Hematopoietic multipotent progenitor cell treated with erythropoietin and hydrocortisone succinate and interleukin-3 and kit ligand, for 17 days (in vitro differentiated cells): ENCODE measurements at places on chromosomes 16 and 17.

DNA sequence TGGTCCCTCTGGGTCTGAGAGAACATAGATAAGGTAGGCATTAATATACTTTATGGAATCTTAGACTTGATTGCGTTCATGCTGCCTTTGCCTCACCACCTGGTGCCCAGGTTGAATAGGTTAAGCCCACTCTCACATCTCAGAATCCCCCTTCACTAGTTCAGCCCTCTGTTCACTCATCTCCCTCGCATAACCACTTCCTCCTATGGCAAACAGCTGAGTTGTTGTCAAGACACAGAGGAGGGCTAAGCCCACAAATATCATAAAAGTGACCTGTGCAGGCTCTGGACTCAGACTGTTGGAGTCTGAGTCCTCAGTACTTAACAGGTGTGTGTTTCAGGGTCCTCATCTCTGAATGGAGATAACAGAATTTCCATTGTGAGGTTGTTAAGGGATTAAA, 55.7 kb downstream of the GOSR1 start:
- DNase-seq = no peak

DNA sequence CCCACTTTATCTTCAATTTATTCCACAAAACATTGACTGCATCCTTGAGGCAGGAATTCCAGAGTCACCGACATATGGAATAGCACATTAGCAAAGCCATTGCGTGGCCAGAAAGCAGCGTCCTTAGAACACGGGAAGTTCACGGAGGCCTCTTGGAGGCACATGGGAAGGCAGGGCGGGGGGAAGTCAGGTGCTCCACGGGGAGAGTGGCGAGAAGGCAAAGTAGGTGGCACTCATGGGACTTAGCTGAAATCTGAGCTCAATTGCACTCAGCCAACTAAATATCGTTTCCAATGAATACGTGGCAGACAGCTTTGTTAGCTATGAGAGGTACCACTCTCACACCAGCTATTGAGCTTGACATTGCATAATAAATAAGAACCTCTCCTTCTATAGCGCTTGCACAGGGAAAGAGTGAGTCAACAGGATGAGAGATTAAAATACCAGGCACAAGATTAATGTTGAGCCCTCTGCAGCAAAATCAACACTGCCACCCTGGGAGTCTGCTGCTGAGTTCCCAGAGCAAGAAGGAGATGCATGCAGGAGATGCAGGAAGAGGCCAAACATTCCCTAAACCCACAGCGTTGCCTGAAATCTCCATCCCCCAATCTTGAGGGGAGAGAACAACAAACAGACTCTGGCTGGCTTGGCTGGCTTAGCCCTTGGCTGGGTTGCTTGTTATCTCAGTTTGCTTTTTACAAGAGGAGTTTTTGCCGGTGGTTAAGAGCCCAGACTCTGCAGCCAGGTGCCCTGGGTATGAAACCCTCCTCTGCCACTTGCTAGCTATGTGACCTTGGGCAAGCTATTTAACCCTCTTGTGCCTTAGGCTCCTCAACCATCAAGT, 28.8 kb downstream of the ABCC12 start:
- no peak for DNase-seq

DNA sequence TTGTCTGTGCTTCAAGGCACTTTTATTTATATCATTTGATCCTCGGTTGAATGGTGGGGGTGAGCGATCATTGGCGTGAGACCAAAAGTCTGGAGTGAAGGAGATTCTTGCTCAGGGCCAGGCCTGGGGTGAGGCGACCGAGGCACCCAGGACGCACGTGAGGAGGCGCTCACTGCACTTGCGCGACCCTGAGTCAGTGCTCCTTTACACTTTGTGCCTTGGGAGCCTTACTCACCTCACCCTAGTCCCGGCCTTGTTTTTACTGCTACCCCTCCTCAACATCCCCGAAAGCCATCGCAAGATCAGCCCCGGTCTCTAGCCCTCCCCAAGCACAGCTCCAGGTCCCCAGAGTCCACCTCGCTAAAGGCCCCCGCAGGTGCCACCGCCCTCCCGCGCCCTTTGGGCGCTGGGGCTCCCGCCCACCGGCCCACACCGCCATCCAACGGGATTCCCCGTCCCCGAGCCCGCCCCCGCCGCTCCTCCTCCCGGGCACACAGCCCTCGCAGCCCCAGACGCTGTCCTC, 496 bp downstream of the EZH1 start:
- DNase-seq = peak; percentile 88

DNA sequence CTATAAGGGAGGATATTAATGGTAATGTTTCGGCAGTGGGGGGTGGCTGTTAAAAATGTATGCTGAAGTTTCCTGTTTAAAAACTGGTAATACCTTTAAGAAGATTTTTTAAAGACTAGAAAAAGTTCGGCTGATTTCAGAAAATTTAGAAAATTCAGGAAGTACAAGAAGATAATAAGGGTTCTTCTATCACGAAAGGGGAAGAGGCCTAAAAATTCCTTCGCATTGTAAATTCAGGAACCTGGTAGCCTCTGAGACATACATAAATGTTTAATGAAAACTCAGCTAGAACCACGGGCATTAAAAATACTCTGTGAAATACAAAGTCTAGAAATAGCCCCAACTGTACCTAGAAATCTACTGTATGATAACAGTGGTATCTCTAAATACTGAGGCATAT, 181.2 kb downstream of the PARN start:
- no peak for DNase-seq

GRCh38 chr16:50548125-50548908, at the start of gene NKD1:
TSS of gene NKD1 (plus strand) at chr16:50548396. CDS start at chr16:50548554, 158 bp downstream.
- peak; percentile 9 for DNase-seq

DNA sequence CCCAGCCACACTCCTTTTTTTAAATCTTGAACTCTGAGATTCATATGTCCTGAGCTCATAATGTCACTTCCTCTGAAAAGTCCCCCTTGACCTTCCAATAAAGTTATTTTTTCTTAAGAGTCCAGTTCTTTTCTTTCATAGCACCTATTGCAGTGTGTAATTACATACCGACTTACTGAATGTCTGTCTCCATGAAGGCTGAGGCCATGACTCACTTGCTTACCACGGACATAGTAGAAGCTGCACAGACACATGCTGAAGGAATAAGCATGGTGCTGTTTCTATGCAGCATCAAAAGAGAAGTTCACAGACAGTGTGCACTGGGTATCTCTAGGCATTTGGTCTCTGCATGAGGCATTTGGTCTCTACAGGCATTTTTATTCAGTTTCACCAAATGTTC, 77.2 kb downstream of the C17orf67 start:
- DNase-seq = no peak

- no peak for DNase-seq
These were observed 22.9 kb downstream of the FOXN1 start for GRCh38 chr17:28529013-28529400.

- DNase-seq = no peak
These were observed 70.1 kb downstream of the ABCC1 start for GRCh38 chr16:16019488-16019887.

- no peak for DNase-seq
These were observed 100.9 kb upstream of the MON1B start for GRCh38 chr16:77090062-77090461.

GRCh38 chr17:42053731-42054500, 3.5 kb upstream of the C17orf113 start:
- no peak for DNase-seq

GRCh38 chr17:69373069-69373468, 41.4 kb upstream of the MAP2K6 start:
- no peak for DNase-seq

- peak; percentile 3 for DNase-seq
These were observed 45.4 kb downstream of the LAT start for GRCh38 chr16:29030086-29030840.

DNA sequence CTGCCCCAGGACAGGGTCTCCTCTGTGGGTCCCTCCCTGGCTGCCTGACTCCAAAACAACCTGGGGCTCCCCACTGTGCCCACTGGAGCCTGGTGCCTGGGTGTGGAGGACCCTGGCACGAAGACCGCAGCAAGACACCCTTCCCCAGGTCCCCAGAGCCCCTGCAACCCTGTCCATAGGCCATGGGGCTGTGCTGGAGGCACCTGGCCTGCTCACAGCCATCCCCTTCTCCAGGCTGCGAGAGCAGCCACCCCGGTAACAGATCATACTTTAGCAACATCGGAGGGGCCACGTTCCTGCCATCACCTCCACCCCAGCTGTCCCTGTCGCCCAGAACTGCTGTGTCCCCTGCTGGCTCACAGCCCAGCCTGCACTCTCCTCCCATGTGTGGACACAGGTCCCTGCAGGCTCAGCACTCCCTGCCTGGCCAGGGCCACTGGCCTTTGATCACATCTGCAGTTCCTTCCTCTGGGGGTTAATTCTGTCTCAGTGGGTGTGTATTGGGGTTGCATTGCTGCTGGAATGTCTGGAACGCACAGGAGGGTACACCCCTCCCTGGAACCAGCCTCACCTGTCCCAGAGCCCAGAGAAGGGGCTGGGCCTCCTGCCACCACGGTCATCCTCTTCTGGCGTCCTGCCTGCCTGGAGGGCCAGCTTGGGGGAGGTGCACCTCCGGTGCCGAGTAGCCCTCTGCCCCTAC, 12.2 kb downstream of the PPL start:
- no peak for DNase-seq

- no peak for DNase-seq
These were observed 108.2 kb downstream of the SLC39A11 start for GRCh38 chr17:72984145-72984925.

DNA sequence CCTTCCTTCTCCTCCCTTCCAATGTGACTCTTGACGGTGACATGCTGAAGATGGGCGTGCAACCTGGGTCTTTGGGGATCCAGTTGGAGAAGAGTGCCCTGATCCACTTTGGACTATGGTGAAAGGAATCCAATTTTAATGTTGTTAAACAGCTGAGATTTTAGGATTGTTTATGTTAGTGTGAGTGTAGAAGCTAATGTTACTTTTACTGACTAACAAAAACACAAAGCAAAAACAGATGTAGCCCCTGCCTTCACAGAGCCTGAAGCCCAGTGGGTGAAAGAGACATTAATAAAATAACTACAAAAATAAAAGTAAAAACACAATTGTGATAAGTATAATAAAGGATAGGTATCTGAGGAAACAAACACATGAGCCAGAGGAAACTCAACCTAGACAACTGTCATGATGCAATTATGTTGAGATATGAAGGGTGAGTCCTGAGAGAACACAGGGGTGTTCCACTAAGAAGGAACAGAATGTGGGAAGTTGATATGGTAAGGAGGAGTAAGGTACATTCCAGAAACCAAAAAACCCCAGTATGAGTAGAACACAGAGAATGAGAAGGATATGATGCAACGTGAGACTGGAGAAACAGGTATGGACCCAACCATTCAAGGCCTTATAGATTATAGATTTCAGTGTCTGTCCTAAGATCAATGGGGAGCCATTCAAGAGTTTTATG, 115.1 kb upstream of the PMFBP1 start:
- DNase-seq = no peak

DNA sequence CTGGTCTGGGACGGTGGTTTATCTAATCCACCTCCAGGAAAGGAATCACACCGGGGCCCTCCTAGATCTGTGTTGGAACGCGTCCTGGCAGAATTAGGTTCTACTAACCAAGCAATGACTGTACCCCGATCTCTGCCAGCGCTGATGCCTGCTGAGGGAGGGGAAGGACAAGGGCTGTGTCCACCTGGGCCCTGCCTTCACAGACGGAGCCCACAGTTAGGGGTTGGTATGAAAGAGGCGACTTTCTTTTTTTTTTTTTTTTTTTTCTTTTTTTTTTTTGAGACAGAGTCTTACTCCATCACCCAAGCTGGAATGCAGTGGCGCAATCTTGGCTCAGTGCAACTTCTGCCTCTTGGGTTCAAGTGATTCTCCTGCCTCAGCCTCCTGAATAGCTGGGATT, 9.9 kb upstream of the KRT19 start:
- no peak for DNase-seq

DNA sequence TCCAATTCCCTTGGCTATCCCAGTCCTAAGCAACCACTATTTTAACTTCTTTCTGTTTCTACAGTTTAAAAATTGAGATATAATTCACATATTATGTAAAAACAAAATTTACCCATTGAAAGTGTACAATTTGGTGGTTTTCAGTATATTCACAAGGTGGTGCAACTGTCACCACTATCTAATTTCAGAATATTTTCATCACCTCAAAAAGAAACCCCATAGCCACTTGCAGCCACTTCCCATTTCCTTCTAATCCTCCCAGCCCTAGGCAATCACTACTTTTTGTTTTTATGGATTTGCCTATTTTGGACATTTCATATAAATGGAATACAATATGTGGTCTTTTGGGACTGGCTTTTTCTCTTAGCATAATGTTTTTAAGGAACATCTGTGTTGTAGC, 36.1 kb upstream of the NACA2 start:
- no peak for DNase-seq

GRCh38 chr17:61064087-61064951, 335.3 kb upstream of the TBX2 start:
- DNase-seq = no peak

- no peak for DNase-seq
These were observed 204.7 kb downstream of the HS3ST4 start for GRCh38 chr16:25896411-25896810.

GRCh38 chr17:5922476-5922875, 147.7 kb upstream of the WSCD1 start:
- DNase-seq = no peak

DNA sequence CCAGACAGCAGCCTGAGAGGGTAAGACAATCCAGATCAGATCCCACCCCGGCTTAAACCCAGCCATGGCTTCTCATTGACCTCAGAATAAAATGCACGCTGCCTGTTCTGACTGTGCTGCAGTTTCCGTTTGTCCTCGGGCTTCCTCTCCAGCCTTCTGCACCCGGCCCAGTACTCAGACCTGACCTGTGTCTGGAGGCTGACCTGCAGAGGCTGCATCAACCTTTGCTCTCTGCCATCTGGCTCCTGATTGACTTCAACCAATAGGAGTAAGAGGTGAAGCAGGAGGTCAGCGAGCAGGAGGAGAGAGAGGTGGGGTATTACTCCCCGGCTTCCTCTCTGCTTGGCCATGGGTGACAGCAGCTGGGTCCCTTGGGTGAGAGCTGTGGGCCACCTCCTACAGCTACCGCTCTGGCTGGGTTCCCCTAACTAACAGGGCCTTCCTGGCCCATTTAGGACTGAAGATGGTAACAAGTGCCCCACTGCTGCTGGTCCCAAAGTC, 46.7 kb downstream of the C16orf82 start:
- DNase-seq = no peak

DNA sequence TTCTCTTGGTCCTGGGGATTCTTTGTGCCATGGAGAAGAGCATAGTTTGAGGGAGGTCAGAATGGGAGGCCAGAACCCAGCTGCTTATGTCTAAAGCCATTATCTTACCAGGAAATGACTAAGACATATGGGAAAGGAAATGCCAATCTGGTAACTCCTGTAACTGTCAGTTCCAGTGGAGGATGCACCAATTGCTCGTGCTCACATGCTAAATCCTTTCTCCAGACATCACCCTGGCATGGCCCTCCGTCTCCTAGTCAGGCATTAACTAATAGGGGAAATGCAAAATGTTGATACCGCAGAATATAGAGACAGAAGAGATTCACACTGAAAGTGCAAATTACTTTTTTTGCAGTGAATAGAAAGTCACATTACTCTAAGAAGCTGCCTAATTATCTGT, 255.6 kb upstream of the HSBP1 start:
- DNase-seq = no peak

- no peak for DNase-seq
These were observed 126.2 kb downstream of the PRKCB start for GRCh38 chr16:23962001-23962400.

GRCh38 chr16:68492543-68493411, 44.5 kb upstream of the SMPD3 start:
- DNase-seq = no peak
